Stimulated activated CD4-positive, alpha-beta T cell treated with anti-CD3 and anti-CD28 coated beads, Interleukin-4, amount 100 ng/mL, for 48 hours (primary cell): ENCODE measurements at places on chromosomes 5 and 9.

- no peak for DNase-seq
Observed at GRCh38 chr5:141954194-141954593, 3.8 kb downstream of the PCDH12 start.

GRCh38 chr5:132825033-132825833, 5.2 kb downstream of the SHROOM1 start:
- DNase-seq, result no peak

DNA sequence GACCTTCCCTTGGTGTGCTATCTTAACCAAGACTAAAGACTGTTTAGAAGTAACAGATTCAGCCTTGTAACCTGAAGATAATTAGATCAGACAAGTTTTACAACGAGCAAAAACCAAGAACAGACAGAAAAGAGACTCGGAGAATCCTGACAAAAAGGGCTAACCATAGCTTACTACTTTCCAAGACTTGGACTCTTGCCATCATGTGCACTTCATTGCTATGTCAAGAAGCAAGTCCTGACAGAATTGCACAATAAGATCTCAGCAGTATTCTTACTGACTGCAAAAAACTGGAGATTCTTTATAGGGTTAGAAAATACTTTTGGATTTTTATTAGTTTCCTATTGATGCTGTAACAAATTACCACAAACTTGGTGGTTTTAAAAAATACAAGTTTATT, 1539.0 kb upstream of the NUDT12 start:
- DNase-seq, result no peak

DNA sequence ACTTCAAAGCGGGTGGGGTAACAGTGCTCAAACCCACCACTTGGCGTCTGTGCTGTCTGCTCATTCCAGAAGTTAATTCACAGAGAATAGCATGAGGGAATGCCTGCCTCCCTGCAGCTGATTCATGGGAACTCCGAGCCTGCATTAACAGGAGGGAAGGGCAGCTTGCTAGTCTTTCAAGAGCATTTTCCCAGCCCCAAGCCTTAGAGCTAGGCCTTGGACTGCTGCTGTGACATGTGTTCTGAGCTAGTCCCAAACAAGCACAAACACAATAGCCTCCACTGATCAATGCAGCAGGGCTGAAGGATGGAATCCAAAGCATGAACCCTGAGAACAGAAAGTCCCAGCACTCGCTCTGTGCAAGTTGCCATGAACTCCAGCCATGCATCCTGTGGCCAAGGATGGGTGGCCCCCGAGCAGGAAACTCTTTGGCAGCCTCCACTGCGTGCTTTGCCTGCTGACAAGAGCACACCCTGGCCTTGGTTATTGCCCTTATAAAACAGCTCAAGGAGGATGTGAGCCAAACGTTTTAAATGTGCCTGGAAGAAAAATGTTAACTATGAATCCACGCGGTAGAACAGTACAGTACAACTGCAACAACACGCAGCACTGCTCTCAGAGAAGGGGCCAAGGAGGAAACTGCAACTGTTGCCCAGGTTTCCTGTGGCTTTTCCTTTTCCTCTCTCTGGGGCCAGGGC, 653.1 kb upstream of the KLF4 start:
- DNase-seq, result no peak

DNA sequence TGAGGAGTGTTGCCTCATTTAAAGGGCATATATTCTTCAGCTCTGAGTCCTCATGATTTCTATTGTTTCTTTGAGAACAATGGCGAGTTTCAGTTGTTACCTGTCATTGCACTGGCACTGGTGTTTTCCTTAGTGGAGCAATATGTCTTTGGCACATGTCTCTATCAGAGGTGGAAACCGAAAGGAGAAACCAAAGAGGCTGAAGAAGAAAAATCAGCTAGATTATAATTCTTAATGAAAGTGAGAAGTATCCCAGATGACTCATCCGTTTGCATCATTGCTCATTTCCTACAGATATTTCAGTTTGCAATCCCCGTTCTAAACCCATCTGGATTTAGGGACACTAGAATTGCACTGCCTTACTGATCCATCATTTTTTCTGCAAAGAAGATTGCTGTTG, 324.6 kb downstream of the TMEM232 start:
- no peak for DNase-seq

GRCh38 chr5:148297731-148298130, 14.5 kb upstream of the SPINK7 start:
- DNase-seq, result no peak

GRCh38 chr9:81814794-81815464, 113.3 kb upstream of the SPATA31D4 start:
- no peak for DNase-seq

GRCh38 chr5:116668390-116668789, 93.8 kb upstream of the SEMA6A start:
- no peak for DNase-seq

- DNase-seq, result no peak
Observed at GRCh38 chr5:179837076-179838011, 16.6 kb downstream of the SQSTM1 start.

- DNase-seq, result no peak
Observed at GRCh38 chr9:91873637-91874051, 76.4 kb downstream of the ROR2 start.

GRCh38 chr5:103355579-103355978, 97.0 kb downstream of the MACIR start:
- DNase-seq, result no peak

DNA sequence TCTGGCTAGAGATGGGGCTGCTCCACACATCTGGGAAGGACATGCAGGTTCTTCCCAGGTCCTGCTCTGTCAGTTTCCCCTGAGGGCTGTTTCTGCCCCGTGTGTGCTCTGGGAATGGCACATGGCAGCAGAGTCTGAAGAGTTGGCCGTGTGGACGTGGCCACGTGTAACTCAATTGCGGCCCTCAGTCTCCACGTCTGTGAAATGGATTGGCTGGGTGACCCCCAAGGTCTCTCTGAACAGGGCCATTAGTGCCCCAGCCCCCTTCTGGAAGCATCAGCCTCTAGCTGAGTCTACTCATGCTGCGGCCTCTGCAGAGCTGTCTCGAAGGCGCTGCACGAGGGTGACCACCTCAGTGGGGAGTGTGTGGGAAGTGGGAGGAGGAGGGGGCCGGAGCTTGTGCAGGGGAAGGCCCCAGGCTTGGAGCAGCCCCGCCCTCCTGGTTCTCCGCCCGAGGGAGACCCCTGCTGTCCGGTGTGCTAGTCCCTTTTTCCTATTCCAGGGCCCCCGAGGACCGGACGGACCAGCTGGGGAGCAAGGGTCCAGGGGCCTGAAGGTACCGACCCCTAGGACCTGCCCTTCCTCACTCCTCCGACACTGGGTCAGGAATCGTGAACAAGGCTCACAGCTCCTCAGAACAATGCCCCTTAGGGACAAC, 58.9 kb upstream of the ORM1 start:
- DNase-seq, result no peak

GRCh38 chr5:116409591-116410296, 164.9 kb downstream of the SEMA6A start:
- no peak for DNase-seq

DNA sequence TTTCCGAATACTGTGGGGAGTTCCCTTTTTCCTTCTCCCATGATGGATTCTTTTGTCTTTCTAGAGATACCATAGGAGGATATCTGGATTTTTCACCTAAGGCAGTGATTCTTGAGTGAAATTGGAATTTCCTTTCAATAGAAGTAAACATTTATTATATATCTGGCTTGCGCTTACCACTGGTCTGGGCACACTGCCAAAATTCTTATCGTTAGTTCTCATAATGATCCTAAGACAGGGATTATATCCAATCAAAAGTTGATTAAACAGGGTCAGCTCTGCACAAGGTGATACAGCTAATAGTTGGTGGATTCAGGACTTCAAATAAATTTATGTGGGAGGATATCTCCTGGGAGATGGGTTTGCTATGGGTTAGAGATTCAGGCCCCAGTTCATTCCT, 9.6 kb downstream of the TLE4 start:
- DNase-seq, result no peak

DNA sequence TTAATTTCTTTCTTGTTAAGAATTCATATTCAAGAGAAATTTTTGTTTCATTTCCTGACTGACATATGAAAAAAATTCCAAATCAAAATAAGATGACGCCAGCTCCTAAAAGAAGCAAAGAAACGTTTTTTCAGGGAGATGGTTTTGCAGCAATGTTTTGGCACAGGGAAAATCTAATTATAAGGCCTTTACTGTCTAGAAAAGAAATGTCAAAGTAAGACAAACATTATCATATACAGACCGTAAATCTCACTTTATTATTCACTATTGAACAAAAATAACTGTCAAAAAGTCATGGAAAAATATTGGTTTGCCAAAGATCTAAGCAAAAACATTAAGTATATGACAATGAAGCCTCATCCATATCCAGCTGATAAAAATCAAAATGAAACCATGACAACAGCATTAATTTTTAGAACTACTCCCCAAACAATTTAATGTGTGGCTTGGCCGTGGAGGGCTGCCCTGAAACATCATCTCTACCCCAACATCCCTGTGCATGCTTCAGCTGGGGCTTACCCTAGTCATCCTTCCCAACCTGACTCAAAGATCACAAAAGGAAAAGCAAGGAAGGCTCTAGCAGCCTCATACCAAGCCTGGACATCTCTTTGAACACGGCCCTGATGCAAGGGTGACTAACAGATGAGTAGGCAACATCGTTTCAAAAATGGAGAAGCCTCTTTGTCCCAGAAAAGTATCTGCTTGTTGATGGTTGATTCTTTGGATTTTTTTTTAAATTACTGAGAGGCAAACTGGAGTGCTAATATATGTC, 95.6 kb downstream of the ARSB start:
- no peak for DNase-seq

DNA sequence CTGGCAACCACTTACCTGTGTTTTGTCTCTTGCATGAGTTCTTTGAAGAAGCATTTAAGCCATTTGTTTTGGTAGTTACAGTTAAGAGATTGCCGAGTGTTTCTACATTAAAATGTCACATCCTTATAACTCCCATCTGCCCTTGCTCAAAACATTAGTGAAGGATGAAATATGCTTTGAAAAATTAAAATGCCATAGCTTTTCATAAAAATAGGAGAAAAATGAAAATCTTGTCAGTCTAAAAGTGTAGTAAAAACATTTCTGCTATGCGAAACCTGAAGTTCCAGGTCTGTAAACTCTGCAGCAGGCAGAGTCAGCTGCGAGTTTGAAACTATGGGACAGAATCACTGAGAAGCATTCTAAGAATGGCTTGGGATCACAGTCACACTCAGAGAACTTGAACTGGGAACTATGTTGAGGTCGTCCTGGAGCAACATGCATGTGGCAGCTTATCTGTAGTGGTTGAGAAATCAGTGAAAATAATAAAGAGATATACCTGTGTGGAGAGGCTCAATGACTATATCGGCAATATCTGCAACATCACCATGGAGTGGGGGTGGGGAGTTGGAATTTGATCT, 67.4 kb downstream of the RASGRF2 start:
- no peak for DNase-seq

- no peak for DNase-seq
Observed at GRCh38 chr5:35297755-35298154, 67.5 kb upstream of the PRLR start.

- DNase-seq, result no peak
Observed at GRCh38 chr5:88502179-88503040, 233.8 kb upstream of the TMEM161B start.

DNA sequence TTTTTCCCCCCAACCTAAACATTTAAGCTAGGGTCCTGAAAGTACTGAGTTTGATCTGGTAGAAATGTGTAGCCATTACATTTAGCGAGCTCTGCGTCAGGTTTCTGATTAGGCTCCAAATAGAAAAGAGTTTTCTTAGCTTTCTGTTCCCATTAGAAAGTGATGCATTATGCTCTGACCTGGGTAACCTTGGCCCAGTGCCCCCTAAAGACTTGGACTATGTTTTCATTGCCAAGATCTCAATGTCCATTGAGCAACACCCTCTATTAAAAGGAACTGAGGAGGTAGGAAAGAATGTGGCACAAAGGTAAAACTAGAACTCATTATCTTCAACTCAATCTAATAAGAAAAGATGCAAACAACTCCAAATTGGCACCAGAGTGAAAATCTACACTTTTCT, 358.9 kb upstream of the PCSK5 start:
- no peak for DNase-seq

- DNase-seq, result no peak
Observed at GRCh38 chr5:177509381-177509951, at the start of gene DOK3. Gene DOK3, minus strand, starts transcription at chr5:177509826. Its CDS starts 286 bp downstream, at chr5:177509540.

DNA sequence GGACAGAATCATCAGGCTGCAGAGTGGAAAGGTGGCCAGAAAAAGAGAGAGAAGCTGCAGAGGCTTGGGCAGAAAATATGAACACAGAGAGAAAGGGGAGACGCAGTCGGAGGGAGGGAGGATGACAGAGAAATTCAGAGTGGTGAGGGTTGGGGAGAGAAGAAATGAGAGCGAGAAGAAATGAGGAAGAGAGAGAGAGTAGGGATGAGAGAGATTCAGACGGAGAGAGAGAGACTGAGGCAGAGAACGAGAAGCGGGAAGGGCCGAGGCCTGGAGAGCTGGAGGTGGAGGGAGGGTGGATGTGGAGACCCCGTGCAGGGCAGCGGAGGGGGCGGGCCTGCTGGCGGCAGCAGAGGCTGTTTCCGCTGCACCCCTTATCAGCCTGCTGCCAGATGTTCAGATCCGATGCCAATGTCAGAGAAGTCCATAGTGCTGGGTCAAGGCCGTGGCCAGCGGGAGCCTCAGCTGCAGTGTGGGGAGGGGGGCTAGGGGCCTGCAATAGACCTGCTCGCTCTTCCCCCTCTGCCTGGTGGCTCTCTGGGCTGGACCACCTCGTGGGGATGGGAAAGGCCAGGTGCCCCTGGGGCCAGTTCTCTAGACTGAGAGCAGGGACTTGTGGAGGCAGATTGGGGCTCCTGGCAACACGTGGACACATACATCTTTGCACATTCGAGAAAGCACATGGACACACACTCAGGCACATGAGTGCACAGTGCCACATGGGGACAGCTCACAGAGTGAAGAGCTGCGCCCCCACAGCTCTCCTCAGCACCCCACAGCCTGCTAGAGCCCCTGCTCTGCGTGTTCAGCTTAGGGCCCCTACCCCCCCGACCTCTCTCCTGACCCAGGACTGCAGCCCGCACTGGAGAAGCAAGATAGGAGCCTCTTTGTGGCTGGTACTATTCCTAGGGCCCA, 4.9 kb upstream of the NR5A1 start:
- no peak for DNase-seq

DNA sequence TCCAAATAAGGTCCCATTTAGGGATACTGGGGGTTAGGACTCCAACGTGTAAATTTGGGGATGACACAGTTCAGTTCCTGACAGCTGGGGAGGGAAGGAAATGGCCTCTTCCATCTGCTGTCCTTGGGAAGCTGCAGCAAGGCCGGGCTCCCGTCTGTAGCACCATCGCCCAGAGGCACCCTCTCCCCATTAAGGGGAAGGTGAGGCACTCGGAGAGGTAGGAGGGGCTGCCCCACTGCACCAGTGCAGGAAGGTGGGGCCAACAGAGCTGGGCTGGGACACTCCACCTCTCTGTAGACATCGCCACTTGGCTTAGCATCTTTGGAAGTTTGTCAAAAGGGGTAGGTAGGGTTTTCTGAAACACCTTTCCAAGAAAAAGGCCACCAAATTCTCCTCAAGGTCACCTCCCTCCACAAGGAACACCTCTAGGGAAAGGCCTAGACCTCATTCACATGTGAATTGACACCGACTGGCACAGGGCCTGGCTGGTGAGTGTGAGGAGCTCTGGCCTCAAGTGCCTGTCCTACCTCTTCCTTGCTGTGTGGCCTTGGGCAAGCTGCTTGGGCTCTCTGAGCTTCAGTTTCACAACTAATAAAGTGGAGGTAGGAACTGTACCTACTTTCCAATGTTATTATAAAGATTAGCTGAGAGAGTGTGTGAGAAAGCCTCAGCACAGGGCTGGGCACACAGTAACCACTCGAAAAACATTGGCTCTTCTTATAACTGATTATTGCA, 75.0 kb upstream of the NEURL1B start:
- DNase-seq, result no peak
